ENCODE measurements at places on chromosomes 2 and 18.

- DNase-seq: no peak
Measured at GRCh38 chr2:48248251-48248933, 281.6 kb upstream of the STON1 start.

DNA sequence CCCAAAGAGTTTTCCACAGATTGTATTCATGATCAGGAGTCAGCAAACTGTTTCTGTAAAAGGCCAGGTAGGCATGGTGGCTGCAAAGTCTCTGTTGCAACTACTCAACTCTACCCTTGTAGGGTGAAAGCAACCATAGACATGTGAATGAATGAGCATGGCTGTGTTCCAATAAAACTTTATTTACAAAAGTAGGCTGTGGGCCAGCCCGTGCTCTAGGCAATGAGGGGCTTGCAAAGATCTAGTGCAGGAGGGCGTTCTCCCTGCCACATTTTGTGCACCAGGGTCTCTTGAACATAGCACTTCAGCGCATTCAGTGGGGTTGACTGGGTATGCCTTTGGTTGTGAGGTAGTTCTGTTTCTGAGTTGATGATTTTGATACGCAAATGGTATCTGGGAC, 85.8 kb downstream of the ST6GAL2 start:
- no peak for DNase-seq

GRCh38 chr2:45794134-45794617, 142.7 kb downstream of the PRKCE start:
- DNase-seq: no peak

DNA sequence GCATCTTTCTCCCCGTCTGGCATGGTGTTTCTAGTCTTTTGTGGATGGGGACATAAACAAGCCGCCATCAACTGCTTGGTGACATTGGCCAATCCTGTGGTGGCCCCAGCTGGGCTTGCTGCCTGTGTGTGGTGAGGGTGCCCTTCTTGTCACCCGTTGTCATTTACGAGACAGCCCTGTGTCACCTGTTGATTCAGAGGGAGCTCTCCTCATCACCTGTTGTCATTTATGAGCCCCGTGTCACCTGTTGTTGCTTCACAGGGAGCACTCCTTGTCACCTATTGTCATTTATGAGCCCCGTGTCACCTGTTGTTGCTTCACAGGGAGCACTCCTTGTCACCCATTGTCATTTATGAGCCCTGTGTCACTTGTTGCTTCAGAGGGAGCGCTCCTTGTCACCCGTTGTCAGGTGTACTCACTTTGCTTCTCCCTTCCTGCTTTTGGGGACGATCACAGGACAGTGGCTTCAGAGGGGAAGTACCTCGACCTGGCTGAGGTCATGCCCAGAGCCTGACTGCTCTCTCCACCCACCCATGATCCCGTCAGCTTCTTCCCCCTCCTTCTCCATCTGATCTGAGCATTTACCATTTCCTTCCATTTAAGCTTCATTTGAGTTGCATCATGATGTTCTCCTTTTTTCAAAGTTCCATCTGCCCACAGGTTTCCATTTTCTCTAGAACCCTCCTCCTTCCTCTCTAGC, 29.1 kb downstream of the HPCAL1 start:
- peak; percentile 77 for DNase-seq

GRCh38 chr2:212495046-212495445, 43.6 kb downstream of the ERBB4 start:
- no peak for DNase-seq

- DNase-seq: no peak
Measured at GRCh38 chr2:214649440-214650205, 159.9 kb downstream of the BARD1 start.
